Posterior vena cava (tissue), 2 donors: ENCODE measurements at places on chromosomes 6 and 20.

- no peak for DNase-seq
These were observed 235.2 kb downstream of the ALDH8A1 start for GRCh38 chr6:134714679-134715078.

DNA sequence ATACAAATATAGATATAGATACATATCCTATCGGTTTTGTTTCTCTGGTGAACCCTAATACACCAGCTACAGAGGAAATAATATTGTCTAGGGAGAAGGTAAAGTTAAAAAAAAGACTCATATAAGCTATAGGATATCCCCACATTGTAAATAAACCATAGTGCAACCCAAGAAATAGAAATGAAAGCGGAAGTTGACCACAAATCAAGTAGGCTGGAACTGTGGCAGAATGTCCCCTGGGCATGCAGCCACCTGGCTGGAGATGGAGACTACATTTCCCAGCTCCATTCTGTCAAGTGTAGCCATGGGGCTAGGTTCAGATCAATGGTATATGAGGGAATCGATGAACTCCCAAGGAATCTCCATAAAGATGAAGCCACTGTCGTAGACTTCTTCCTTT lies 70.1 kb upstream of the RPS6KA2 start:
- DNase-seq: no peak

- no peak for DNase-seq
These were observed 17.3 kb downstream of the TULP4 start for GRCh38 chr6:158329531-158329930.

DNA sequence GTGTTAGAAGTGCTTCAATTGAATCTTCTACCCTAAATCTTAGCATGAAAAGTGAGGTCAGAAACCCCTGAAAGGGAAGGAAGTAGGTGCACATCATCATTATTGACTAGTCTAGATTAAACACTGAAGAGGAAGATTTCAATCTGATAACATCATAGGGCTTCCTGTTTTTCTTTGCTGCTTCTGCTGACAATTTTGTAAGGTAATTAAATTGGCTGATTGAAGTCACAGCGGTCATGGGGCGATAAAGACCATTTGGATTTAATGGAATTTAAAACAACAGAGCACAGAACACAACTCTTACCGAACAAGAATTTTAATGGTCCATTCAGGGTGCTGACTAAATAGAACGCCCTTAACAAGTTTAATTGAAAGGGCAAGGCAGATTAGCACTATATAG lies 11.3 kb downstream of the GRIK2 start:
- DNase-seq: no peak

GRCh38 chr20:51354191-51354768 lies 188.2 kb downstream of the NFATC2 start:
- peak; percentile 80 for DNase-seq

DNA sequence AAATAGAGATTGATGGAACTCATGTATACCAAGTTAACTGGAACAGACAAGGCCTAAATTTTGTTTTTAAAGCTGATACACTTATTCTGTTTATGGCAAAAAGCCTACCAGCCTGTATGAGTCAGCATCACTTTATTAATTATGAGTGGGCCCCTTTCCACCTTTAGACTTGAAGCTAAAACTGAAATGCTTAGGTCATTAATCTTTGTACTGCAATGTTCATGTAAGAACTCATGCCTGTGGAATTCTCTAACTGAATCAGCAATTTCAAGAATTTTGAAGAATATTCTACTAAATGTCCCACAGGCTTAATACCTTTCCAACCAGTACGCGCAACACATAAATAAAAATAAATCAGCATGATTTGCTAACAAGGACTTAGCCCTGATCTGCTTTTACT lies 140.2 kb upstream of the PHACTR1 start:
- DNase-seq: no peak
